ENCODE measurements at places on chromosomes 16 and 17. TPM values are rescaled to one million over a fixed set of nuclear protein-coding genes. Genes with fewer than 3 reads are reported as not detected.

TEX19 gene
- 1.0 TPM for total RNA-seq

GFOD2 gene
- 11.2 TPM for total RNA-seq

DNA sequence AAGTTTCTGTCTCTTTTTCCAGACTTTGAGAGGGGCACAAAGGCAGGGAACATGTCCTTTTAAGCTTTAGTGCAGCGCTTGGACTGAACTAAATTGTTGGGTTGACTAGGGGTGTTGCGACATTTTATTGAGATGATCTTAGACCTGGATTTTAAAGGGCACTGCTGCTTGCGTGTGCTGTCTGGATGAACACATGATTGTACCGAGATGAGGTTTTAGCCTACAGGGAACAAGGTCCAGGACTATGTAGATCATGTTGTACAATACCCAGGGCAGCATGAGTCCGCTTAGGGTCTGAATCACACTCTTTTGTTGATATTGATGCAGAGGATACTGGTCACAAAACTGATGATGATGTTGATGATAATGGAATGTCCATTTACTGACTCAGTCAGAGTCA lies 5.2 kb upstream of the RGS9 start:
- H3K4me1 ChIP-seq: no peaks in the 10 kb centered on the region
- H3K36me3 ChIP-seq: no peaks in the 10 kb centered on the region
- no peak overlapping the region for H3K4me3 ChIP-seq

DNA sequence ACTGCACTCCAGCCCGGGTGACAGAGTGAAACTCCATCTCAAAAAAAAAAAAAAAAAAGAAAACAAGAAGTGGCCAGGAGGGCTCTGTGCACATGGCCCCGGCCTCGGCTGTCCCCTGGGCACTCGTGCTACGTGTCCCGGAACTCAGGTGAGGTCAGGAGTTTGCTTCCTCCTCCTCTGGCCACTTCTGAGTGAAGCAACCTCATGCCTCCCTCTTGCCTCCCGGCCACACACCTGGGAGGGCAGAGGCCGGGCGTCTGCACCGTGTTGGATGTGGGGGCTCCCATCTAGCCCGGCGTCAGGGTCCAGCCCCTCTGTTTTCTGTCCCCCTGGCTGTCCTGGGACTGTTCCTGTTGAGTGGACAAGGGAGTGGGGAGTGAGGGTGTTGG lies 22.2 kb downstream of the ASPSCR1 start:
- H3K27ac ChIP-seq: no peak overlapping the region
- H3K36me3 ChIP-seq: no peaks in the 10 kb centered on the region
- H3K27me3 ChIP-seq: no peaks in the 10 kb centered on the region
- peaks cover 38% of the 10 kb centered on the region for H3K4me1 ChIP-seq
- no peak overlapping the region for H3K4me3 ChIP-seq
- no peak for DNase-seq

DNA sequence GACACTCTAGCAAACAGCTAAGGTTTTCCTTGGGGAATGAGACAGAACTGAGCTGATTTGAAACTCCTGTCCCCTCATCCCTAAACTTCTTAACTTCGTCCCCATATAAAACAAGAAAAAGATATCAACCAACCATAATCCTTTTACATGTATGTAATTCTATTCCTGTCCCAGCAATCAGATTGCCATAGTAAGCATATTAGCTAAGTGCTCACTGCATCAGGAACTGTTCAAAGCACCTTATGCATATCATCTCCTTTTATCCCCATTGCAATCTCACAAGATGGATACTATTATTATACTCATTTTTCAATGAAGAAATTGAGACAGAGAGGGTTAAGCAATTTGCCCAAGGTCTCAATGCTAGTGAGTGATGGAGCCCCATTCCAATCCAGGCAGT lies 6.8 kb downstream of the KIF18B start:
- 0 out of 2 replicates have a peak, but pooled peaks cover 3% of the 10 kb centered on the region for H3K4me1 ChIP-seq
- no peak for DNase-seq
- H3K27ac ChIP-seq: no peak overlapping the region
- H3K36me3 ChIP-seq: peaks cover 56% of the 10 kb centered on the region

- H3K27ac ChIP-seq: no peak overlapping the region
- H3K4me3 ChIP-seq: no peak overlapping the region
- H3K36me3 ChIP-seq: peaks cover 13% of the 10 kb centered on the region
- H3K27me3 ChIP-seq: no peaks in the 10 kb centered on the region
Observed at GRCh38 chr16:89400740-89401139, 89.6 kb downstream of the ANKRD11 start.

DNA sequence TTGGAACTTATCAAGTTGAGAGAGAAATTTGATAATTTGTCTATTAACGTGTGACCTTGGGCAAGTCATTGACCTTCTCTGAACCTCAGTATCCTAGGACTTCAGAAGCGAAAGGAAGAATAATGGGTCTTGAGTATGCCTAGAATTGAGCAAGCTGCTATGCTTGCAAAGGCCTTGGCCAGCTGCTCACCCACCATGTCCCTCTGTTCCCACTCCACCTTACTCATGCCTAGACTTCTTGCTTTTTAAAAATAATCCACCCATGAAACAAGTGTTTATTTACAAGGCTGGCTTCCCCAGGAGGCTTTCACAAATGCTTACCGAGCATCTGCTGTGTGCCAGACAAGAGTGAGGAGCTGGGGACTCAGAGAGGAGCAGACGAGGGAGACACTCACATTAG lies 590.6 kb downstream of the MAF start:
- DNase-seq: no peak
- no peaks in the 10 kb centered on the region for H3K36me3 ChIP-seq

All from SJCRH30 (cell line).